ENCODE measurements at places on chromosomes 11 and 22.

DNA sequence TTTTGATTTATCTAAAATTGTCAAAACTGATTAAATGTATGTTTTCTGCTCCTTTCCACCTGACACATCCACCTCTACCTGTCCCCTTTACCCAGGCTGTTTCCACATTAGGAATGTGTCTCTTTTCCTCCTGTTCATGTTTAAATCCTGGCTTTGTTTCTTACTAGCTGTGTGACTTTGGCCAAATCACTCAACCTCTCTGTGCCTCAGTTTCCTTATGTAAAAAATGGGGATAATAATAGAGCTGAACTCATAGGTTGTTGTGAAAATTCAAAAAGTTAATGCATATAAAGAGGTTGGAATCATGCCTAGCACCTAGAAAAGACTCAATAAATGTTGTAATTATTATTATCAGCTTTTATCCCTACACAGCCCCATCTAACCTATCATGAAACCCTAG lies 136.8 kb downstream of the NXPE2 start:
- DNase-seq: no peak

- no peak for DNase-seq
Observed at GRCh38 chr11:96969251-96969650, 579.4 kb downstream of the JRKL start.

DNA sequence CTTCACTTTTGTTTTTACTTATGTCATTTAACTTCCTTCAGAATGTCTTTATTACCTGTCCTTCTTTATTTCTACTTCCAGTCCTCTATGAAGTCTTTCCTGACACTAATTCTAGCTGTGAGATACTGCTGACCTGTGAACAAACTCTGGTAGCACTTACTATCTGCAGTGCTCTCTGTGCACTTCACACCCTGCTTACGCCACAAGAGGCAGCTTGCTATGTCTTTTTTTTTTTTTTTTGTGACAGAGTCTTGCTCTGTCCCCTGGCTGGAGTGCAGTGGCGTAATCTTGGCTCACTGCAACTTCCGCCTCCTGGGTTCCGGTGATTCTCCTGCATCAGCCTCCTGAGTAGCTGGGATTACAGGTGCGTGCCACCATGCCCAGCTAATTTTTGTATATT lies 10.7 kb downstream of the STIM1 start:
- DNase-seq: no peak

DNA sequence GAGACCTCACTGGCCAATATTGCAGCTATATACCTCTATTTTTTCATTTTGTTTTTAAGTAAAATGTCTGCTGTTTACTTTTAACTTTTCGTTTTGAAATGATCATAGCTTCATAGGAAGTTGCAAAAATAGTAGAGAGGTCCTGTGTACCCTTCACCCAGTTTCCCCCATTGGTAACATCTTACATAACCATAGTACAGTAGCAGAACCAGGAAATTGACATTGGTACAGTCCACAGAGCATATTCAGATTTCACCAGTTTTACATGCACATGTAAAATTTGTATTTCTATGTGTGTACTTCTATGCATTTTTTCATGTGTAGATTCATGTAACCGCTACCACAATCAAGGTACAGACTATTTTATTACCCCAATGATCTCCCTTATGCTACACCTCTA lies 3.8 kb downstream of the AMOTL1 start:
- no peak for DNase-seq

- DNase-seq: no peak
Observed at GRCh38 chr11:77207618-77208313, 79.7 kb downstream of the MYO7A start.

DNA sequence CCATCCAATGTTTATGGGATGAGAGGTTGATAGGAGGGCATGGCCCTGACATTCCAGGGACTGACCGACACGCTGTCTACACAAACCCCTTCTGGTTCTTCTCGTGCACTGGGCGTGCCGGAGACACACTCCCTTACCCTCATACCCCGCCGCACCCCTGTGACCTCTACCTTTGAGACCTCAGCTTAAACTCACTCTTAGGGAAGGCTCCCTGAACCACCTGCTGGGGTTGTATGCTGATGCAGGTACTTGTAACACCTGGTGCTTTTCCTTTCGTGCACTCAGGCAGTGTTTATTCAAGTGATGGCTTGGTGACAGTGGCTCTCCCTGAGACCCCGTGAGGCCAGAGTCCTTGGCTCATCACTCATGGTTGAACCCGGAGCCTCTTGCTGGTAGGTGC lies 12.0 kb downstream of the PPARA start:
- DNase-seq: no peak

GRCh38 chr11:90241414-90241813 lies 18.6 kb upstream of the CHORDC1 start:
- DNase-seq: no peak

DNA sequence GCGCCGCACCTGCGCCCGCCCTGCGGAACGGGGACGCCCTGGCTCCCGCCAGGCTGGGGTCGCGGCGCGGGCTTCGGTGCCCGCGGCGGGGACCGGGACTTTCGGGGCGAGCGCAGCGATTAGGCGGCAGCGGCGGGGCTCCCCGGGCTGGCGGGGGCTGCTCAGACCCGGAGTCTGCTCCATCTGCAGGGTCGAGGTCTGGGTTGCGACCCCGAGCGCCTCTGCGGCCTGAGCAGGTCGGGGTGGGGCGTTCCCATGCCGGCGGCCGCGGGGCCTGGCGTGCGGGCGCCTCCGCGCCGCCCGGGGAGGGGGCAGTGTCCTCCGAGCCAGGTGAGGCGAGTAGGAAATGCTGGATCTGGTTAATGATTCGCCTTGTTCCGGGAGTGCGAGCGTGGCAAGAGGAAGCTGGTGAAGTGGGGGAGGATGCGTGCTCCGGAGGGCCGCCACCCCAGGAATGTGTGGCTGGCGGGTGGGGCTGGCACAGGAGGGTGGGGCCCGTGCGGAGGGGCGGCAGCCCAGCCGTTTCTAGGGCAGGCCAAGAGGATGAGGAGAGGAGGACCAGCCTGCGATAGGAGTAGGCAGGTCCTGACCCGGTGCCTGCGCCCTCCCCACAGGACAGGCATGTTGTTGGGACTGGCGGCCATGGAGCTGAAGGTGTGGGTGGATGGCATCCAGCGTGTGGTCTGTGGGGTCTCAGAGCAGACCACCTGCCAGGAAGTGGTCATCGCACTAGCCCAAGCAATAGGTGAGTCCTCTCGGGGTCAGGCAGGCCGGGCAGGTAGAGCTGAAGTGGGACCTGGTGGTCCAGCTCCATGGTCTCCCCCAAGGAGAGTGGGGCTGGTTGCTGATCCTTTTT lies 606 bp downstream of the RASSF7 start:
- DNase-seq: no peak

DNA sequence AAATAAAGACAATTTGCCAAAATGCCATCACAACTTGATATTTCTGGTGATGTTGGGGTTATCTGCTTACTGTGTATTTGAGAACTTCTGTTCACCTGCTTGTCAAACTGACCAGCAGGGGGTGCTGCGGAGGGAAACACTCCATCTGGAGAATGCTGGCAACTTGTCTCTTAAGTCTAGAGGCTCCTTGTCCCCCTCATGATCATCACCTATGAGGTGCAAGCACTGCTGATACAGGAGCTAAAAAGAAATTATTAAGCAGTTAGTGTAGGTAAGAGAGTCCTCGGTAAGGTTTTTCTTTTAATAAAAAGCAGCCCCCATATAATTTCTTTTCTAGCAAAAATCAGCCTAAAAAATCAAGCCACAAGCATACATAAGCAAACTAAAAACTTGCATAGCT lies 32.7 kb upstream of the GLYATL1B start:
- DNase-seq: no peak

- DNase-seq: no peak
Observed at GRCh38 chr11:69292221-69292648, 1.7 kb upstream of the MYEOV start.

DNA sequence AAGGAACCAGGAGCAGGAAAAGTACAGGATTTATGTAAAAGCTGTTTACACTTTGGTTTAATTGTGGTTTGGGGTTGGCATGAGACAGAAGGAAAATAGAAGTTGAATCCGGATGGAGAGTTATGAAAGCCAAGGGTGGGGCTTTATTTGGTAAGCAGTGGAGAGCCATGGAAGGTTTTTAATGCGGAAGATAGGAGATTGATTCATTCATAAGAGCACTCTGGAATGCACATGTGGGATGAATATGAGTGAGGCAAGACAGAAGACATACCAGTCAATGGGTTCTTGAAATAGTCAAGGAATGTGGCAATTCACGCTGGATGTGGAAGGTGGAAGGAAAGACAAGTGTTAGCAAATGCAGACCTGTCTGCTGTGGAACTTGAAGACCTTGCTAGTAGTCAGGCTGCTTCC lies 9.3 kb upstream of the GLB1L3 start:
- DNase-seq: no peak
